Activated CD4-positive, alpha-beta T cell treated with anti-CD3 and anti-CD28 coated beads, Interleukin-2, amount 50 U/mL, for 1 hour (primary cell): ENCODE measurements at places on chromosomes 2 and 18.

DNA sequence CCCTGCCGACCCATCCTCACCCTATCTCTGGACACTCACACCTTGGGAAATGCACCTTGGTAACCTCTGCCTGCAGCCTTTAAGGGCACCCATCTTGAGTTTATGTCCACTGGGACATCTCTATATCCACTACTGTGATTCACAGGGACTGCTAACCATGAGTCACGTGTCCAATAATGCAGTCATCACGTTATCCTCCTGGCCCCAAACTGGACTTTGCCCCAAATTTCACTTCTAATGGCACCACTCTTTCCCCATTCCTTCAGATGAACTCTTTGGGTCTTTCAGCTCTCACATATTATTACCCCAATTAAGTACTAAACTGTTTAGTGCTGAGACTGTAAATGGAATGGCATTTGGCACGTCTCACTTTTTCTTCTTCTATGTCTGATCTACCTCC, 71.2 kb upstream of the TMEM200C start:
- no peak for DNase-seq

- no peak for DNase-seq
Observed at GRCh38 chr2:240601831-240602160, 15.3 kb downstream of the CAPN10 start.

GRCh38 chr18:24272229-24272525, 125.4 kb downstream of the OSBPL1A start:
- DNase-seq, result no peak

DNA sequence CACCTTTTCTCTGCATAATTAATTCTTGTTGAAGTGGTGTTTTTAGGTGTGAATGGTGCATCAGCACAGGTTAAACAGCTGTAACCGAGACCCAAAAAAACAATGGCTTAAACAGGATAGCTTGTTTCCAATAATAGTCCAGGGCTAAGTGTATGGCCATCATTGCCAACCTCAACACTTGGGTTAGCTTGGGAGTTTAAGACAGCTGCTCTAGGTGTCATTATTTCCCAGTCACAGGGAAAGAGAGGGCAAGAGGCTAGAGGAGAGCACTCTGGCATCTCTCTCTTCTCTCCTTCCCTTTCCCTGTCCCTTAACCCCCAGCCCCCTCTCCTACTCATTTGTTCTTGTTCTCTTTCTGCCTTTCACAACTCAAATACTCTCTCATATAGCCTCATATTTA, 21.1 kb downstream of the BIRC6 start:
- DNase-seq, result no peak

GRCh38 chr2:209383212-209383611, 40.6 kb upstream of the MAP2 start:
- no peak for DNase-seq

DNA sequence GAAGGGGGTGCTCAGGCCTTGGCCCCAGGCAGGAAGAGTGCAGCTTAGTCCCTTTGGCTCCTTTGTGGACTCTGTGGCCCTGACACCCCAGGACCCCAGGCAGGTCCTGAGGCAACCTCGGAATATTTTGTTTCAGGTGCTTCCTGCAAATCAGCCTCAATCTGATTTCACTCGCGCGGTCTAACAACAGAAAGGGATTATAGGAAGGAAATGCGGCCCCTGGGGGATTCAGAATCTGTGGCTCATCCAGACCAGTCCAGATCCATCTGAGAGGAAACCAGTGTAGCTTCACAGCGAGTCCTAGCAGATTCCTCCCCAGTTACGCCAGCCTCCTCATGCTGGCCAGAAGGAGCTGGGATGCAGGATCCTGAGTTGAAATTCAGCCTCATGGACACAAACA, 59.5 kb upstream of the YWHAQ start:
- DNase-seq, result no peak

- DNase-seq, result no peak
Observed at GRCh38 chr18:48923746-48924629, 26.8 kb downstream of the SMAD7 start.

- DNase-seq, result no peak
Observed at GRCh38 chr2:47050021-47050760, 104.9 kb downstream of the STPG4 start.

DNA sequence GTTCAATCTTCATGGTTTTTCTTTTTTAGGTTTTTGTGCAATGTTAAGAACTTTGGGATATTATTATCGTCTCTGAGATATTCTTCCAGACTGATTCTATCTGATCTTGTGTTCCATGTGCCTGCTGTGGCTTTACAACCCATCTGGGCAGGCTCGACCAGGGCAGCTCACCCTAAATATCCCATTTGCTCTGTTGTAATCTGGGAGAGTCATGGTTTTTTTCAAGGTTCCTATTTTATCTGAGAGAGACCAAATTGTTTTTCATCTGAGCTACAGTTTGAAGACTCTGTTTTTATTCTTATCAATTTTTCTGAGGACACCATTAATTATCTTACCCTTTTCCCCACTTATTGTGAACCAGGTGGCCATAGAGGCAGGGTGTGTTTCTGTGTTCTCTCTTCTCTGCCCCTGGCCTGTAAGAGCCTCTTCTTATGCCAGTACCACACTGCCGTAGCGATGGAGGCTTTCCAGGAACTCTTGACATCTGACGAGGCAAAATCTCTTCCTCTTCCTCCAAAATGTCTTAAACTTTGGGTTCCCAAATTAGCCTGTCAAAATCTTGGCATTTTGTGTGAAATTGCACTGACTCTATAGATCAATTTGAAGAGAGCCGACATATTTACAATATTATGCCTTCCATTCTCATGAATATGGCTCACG, 3.1 kb downstream of the SP140L start:
- DNase-seq, result no peak

- no peak for DNase-seq
Observed at GRCh38 chr2:135093670-135094330, 41.7 kb downstream of the RAB3GAP1 start.

DNA sequence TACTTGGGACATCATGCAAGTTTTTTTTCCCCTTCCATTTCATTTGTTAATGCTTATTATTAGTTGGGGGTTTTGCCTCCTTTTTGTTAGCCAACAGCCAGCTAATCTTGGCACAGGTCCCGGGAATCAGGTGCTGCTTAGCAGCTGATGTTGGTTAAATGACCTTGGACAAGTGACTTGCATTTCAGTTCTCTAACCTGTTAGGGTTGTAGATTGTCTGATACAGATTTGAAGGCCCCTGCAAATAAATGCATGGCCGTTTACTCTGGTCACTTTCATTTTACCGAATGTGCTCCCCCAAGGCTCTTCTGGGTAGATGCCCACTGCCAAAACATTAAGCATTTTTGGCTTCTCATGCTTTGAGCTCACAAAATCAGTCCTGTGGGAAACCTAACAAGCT, 120.9 kb downstream of the SPTBN1 start:
- DNase-seq, result no peak

- no peak for DNase-seq
Observed at GRCh38 chr2:191155608-191156071, 4.8 kb upstream of the STAT4 start.

DNA sequence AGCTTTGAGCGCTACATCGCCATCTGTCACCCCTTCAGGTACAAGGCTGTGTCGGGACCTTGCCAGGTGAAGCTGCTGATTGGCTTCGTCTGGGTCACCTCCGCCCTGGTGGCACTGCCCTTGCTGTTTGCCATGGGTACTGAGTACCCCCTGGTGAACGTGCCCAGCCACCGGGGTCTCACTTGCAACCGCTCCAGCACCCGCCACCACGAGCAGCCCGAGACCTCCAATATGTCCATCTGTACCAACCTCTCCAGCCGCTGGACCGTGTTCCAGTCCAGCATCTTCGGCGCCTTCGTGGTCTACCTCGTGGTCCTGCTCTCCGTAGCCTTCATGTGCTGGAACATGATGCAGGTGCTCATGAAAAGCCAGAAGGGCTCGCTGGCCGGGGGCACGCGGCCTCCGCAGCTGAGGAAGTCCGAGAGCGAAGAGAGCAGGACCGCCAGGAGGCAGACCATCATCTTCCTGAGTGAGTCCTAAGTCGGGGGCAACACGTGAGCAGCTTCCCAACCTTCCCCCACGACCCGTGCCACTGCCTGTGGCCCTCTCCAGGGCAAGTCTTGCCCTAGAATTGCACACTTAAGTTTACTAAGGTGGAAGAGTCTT, 928 bp downstream of the GPR39 start:
- no peak for DNase-seq

DNA sequence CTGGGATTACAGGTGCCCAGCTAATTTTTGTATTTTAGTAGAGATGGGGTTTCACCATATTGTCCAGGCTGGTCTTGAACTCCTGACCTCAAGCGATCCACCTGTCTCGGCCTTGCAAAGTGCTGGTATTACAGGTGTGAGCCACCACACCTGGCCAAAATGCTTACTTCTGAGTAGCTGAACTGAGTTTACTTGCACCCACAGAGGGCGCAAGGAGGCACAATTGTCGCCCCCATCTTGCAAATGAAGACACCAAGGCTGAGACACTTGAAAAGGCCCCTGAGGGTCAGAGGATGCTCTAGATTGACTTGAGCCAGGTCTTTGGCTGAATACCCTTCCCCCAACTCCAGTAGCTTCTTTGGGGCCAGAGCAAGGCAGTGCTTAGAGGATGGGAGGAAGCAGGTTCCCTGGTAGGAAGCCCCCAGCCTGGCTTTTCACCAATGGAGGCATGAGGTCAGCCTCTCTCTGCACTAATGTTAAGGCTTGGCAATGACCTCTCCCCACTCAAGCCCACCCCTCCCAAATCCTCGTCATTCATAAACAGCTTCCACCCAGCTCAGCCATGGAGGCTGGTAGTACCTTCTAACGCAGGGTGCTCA, 14.5 kb upstream of the KIF1A start:
- DNase-seq, result no peak

- DNase-seq, result no peak
Observed at GRCh38 chr2:240277807-240278522, 137.5 kb upstream of the OTOS start.

GRCh38 chr2:147511491-147511948, 333.3 kb upstream of the ACVR2A start:
- DNase-seq, result no peak

GRCh38 chr2:236658974-236659757, 89.5 kb downstream of the ACKR3 start:
- no peak for DNase-seq

DNA sequence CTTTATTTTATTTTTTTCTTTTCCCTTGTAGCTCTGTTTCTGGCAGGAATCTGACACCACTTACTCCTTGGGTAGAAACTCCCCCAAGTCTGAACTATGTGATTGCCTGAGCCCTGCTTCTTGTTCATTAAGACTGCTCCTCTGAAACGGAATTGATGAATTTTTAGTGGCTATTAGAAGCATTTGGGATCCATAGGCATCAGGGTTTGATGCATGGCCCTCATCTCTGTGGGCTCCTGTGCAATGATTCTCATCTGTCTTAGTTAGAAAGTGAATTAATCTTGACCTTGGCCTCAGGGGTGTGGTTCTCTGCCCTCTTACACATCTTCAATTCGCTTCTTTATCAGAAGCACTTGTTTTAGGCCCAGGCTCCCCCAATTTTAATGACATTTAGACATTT, 31.0 kb upstream of the DARS1 start:
- DNase-seq, result no peak

DNA sequence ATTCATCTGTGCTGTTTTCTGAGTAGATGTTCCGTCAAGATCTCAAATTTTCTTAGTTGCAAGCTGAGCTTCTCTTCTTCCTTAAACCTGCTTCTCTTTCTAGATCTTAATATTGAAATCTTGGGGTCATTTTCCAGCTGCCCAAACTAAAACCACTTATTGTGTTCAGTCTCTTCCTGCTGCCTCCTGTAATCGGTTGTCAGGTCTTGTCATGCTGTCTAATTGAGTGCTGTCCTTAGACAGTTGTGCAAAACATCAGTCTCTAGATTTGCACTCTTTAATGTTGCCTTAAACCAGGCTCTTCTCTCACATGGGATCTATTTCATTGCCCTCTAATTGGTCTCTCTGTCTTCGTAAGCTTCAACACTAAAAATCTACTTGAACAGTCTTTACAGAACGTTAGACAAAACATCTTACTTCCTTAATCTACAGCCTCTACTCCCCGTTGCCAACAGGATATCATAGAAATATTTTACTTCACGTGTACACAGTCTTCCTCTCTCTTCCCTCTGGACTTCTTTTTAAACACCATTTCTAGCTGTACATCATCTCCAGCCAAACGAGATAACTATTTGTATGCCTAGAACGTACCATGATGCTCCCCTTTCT, 34.9 kb downstream of the GPD2 start:
- DNase-seq, result no peak

- no peak for DNase-seq
Observed at GRCh38 chr2:25955869-25956535, 26.3 kb downstream of the KIF3C start.

DNA sequence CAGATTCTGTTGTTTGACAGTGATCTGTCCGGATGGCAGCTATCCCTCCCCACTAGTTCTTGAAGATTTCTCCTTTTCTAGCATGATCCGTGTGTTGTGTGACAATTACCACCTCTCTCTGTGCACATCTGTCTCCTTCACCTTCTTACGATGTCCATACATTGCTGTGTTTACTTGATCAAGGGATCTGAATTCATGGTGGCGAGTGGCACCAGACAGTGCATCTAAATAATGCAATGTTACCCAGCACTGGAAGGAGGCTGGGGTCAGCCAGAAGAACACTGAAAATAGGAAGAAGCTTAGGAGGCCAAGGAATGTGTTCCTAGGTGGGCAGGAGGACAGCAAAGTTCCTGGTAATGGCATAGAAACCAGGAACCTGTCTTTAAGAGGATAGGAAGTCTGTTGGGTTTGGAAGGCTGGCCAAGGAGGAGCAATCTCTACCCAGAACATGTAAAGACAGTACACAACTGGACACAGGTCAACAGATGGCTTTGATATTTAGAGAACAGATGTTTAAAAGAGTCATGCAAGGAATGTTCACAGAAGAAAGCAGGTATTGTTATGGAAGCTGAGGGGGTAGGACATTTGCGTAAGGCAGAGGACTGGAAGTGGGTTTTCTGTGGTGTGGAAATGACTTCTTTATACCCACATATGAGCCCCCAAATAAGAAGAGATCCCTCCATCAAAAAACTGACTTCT, 126.4 kb downstream of the HRH4 start:
- DNase-seq, result no peak

DNA sequence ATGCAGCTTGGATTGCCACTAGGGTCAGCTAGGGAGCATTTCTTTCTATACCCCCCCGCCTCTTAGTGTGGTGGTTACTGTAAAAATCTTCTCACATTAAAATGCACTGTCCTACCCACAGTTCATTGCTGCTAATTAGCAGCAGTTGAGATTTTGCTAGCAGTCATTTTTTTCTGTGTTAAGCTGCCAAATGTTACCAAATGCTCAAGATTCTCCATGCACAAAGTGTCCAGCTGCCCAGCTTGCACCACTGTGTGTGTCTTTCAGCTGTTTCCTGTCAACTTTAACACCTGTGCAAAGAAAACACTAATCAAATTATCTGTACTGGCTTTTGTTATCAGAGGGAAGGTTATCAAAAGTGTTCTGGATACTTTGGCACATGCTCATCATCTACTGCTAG, 679.3 kb downstream of the NR4A2 start:
- no peak for DNase-seq

- DNase-seq, result no peak
Observed at GRCh38 chr18:48638896-48639771, 100.3 kb downstream of the CTIF start.
